Jurkat, Clone E6-1 (cell line): ENCODE measurements at places on chromosomes 13 and 19.

DNA sequence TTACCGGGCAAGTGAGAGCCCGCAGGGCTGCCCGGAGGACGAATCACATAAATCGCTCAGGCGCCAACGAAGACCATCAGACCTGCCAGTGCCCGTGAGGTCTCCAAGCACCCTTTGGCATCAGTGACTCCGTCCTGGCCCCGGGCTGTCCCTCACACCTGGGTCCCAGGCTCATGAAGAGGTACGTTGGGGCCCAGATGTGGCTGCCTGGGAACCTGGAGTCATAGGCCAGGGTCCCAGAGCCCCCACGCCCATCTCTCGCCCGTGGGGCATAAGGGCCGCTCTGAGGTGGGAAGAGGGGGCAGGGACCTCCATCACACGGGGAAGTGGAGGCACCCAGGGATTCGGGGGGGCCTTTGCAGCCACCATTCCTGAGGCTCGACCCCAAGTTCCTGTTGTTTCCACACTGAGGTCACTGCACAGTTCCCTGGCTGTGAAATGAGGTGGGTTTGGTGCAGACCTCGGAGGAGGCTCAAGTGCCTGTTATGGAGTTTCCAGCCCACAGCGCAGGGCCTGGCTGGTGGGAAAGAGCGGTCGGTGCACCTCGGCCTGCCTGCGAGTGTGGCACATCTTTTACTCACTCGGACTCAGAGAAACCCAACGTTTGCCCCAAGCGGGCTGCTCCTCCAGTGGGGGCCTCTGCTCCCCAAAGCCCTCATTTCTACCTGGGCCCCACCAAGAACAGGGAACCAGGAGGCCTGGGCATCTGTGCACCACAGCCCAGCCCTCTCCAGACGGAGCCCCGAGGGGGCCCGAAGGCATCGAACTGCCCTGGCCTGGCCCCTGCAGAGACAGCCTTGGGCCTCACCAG lies 35.9 kb upstream of the C13orf46 start:
- no peak for DNase-seq

- no peak for DNase-seq
Measured at GRCh38 chr19:53771144-53771543, 53.0 kb downstream of the NLRP12 start.

DNA sequence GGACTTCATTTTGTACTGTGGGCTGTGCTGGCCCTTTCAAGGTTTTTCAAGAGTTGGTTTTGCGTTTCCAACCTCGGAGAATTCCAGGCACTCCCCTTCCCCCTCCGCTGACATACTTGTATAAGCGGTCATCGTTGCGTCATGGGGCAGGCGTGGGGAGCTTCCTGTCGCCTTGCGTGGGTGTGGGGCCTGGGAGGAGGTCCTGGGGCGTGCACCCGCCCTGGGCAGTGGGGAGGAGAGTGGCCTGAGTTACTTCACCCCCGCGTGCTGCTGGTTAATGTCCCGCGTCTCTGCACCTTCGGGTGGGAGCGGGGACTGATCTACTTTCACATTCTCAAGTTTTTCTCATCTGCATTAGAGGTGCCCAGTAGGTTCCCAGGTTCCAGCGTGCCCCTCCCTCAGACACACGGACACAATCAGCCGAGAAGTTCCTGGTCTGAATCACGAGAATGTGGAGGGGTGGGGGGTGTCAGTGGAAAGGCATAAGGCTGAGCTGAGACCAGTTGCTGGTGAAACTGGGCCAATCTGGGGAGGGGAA lies 4.1 kb downstream of the IER2 start:
- DNase-seq: no peak

DNA sequence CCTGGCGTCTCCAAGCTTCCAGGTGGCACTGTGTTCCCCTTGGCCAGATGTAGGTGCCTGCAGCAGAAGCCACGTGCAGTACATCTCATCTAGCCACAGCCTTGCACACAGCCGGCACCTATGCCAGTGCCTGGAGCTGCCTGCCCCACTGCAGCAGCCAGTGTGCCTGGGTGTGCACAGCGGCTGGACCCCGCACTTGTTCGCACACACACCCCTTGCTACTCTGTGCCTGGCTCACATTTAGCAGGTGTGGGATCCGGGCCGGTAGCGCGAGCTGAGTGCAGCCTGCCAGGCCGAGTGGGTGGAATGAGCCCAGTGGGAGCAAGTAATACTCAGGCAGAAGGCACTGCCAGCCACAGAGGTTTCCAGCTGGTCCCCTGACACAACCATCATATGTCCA lies 26.9 kb upstream of the RBM26 start:
- DNase-seq: no peak

DNA sequence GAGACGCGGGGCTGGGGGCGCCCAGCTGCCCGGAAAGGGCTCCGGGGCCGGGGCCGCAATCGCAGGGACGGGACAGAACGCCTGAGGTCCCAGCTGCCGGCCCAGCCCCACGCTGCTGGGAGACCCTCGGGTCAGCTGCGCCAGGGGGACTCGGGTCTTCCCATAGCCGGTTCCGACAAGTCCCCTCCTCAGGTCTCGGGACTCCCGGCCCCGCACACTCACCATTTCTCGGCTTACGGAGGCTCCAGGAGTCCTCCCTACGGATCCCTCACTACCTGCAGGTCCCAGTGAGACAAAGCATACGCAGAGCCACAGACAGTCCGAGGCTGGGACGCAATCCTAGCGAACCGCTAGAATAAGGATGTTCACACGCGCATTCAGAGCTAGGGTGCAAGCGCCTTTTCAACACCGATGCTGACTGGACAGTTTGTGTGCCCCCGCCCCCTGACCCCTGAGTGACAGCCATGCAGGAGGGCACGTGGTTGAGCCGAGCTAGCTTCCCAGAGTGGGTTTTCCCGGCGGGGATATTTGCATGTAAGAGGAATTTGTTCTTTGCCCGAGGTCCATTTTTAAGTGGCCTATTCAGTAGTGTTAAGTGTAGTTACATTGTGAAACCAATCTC lies 13.6 kb downstream of the ZNF490 start:
- no peak for DNase-seq

- no peak for DNase-seq
Measured at GRCh38 chr19:40640744-40641143, 39.6 kb downstream of the LTBP4 start.

GRCh38 chr19:1264801-1265614 lies 4.1 kb upstream of the CIRBP start:
- no peak for DNase-seq

DNA sequence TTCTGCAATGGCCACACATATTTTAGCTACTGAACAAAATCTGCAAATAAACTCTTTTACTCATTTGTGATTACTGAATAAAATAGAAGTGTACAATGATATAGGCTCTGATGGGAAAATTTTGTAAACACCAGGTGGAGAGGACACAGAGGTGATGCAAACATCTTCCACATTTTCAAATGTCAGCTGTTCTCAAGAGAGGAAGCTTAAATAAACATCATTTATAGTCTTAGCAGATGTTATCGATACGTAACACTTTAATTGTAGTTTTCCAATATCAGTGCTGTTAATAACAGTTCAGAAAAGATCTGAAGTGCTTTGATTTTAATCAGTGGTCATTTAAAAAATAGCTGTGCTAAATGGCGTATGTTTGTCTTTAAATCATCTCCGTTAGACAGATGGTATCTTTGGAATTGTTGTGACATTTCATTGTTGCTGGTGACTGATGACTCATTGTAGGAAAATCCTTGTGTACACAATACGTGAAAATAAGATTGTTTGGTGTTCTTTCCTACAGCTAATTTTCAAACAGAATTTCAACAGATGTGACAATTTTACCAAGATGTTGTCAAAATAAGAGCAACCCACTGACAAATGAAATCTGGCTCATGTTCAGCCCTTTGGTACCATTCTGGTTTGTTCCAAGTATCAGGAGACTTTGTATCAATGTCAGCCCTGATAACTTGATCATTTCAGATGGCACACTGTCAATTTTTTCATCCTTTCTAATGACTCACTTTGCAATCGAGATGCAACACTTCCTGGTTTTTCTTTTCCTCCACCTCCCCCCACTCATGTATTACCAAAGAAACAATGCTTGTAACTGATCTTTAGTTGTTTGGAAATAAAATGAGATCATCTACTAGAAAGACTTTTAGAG lies 516.0 kb downstream of the DCT start:
- DNase-seq: no peak

- no peak for DNase-seq
Measured at GRCh38 chr13:67221630-67222226, 8.4 kb downstream of the PCDH9 start.

GRCh38 chr13:50392977-50393376 lies 377.7 kb downstream of the KCNRG start:
- no peak for DNase-seq

GRCh38 chr19:12293777-12294248 lies 870 bp downstream of the ZNF44 start:
- peak; percentile 40 for DNase-seq

- no peak for DNase-seq
Measured at GRCh38 chr13:29454931-29455481, 140.5 kb downstream of the SLC7A1 start.

- DNase-seq: no peak
Measured at GRCh38 chr19:57351867-57352266, 796 bp downstream of the ZNF304 start.

GRCh38 chr13:46679369-46680120 lies 117.4 kb downstream of the ESD start:
- no peak for DNase-seq

DNA sequence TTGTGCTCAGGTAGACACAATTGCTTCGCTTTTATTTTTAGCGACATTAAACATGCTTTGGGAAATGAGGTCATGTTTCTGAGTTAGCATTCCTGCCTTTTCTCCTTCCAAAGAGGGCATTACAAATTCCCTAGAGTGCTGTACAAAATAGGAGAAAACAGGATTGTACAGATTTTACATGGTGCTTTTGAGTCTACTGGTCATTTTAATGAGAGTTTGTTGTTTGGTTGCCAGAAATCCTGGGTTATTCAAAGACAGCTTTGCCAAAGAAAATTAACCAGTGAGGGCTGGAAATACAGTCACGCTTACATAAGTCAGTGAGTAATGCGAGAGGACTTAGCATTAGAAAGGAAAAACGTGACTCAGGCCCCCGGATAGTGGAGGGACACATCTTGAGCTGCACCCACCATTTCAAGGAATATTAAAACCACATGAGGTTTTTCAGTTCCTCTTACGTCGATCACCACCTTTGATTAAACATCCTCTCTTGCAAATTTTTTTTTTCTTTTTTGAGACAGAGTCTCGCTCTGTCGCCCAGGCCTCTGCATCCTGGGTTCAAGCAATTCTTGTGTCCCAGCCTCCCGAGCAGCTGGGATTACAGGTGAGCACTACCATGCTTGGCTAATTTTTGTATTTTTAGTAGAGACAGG lies 55.4 kb downstream of the SACS start:
- DNase-seq: peak; percentile 64

DNA sequence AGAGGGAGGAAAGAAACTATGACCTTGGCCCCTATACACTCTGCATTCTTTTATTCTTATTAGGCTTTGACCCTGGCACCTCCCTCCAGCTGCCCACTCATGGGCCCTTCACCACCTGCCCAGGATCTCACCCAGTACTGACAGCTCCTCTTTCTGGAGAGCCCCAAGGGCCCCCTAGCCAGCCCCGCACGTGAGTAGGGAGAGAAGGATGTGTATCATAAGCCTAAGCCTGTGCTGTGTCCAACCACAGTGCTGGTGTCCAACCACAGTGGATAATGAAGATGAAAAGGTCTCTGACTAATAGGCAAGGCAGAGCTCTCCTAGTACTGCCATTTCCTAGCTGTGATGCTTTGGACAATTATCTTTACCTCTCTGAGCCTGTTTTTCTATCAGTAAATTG lies 4.2 kb downstream of the DMRTC2 start:
- no peak for DNase-seq
